ENCODE measurements at places on chromosomes 5 and 9.

GRCh38 chr9:95857124-95857523, 18.4 kb upstream of the ERCC6L2 start:
- DNase-seq: no peak

DNA sequence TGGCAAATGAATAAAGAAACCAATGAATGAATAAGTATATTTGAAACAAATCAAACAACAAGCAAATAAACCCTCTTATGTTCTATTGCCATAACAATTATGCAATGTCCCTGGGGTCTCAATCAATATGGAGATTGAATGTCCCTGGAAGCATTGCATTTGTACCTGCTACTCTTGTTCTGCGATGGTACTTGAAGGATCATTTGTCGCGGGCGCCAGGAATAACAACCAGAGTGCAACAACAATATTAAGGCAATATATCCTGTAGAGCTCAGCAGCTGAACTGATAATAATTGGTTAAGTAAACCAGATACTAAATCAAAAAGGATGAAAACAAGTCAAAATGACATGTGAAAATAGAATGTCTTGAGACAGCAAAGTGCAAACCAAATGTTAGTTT, 1001.9 kb upstream of the NUDT12 start:
- no peak for DNase-seq

- no peak for DNase-seq
Measured at GRCh38 chr9:98150164-98150563, 31.1 kb upstream of the TRIM14 start.

GRCh38 chr9:129809346-129809745, 6.4 kb downstream of the TOR1B start:
- DNase-seq: no peak

- no peak for DNase-seq
Measured at GRCh38 chr5:57486027-57486602, 3.5 kb upstream of the ACTBL2 start.
